ENCODE measurements at places on chromosomes 5 and 9.
A peak's percentile ranks its signal among the peaks of the same experiment; 100 is the strongest.

DNA sequence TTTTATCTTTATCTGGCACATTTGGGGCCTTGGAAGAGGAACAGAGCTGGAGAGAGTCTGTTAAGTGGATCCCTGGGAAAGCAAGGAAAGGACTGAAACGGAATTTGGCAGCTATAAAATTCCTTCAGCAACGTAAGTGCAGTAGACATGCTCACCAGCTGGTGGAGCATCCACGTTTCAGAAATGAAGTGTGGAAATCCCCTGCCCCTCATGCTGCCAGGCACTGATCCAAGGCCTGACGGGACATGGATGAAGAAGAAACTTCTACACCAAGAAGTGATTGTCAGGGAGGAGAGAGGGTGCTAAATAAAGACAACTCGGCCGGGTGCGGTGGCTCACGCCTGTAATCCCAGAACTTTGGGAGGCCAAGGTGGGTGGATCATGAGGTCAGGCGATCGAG, 209.3 kb downstream of the ROR2 start:
- no peak for DNase-seq

- DNase-seq = peak; percentile 51
These were observed 1.4 kb downstream of the GNAQ start for GRCh38 chr9:78030296-78030552.

DNA sequence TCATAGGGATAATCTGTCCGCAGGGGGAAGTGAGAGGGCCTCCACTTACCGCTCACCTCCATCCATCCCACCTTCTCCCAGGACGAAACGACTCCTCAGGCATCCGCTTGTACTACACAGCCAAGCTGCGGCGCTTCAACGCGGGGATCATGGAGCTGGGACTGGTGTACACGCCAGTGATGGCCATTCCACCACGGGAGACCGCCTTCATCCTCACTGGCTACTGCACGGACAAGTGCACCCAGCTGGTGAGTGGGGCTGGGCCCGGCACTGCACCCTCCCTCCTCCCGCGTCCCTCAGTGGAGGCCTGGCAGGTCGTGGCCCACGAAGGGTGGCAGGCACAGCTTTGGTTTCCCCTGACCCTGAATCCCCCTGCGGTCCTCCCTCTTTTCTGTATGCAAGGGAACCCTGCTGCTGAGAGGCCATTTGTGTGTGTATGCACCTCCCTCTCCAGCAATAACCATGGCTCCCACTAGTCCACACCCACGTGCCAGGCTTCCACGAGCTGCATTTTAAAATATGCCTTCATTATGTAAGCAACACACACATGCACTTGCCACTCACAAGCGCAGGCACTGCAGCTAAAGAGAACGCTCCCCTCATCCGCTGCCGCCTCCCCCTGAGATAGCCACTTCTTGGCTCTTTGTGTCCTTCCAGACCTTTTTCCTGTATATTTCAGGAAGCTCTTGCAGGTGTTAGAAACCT, 11.8 kb downstream of the DBH start:
- no peak for DNase-seq

- DNase-seq = no peak
These were observed 19.9 kb downstream of the IFNW1 start for GRCh38 chr9:21121595-21122251.

- DNase-seq = no peak
These were observed 26.4 kb upstream of the RNF130 start for GRCh38 chr5:180097926-180098325.
